SK-N-SH treated with all-trans-retinoic acid at 6 μM for 48 hours (cell line): ENCODE measurements at places on chromosomes 2 and 18.

GRCh38 chr2:179746981-179747380 is 114.4 kb downstream of the ZNF385B start:
- ATAC-seq: no peak

- ATAC-seq: peak; percentile 93
These were observed 149.1 kb downstream of the RHBDD1 start for GRCh38 chr2:226984750-226985582.

DNA sequence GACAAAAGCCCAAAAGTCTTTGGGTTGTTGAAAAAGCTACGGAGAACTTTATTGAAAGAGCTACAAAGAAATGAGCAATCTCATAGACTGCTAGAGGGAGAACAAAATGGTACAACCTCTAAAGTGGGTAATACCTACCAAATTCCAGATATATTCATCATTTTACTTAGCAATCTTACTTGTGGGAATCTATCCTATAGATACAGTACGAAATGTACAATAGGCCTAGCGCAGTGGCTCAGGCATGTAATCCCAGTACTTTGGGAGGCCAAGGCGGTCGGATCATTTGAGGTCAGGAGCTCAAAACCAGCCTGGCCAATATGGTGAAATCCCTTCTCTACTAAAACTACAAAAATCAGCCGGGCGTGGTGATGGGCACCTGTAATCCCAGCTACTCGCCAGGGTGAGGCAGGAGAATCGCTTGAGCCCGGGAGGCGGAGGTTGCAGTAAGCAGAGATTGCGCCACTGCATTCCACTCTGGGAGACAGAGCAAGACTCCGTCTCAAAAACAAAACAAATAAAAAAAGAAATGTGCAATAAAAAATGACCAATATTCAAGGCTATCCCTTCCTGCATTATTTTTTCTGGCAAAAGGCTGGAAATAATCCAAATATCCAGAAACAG is 10.1 kb downstream of the EXOC6B start:
- ATAC-seq: no peak

DNA sequence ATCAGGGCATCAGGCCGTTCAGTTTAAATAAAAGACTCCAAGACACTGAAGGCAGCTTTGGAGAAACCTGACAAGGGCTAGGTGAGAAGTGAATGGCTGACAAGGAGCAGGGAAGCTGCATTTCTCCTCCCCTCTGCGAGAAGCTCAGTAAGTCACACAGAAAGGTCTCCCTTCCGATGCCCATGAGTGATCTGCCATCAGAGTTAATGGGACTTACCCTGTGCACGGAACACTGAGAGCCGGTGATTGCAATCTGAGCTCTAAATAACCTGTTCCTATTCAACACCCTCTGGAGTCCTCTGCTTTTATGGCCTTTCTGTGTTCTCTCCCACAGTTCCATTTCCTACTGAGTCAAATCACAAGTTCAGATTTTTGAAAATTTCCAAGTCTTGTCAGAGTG is 322.2 kb upstream of the MYT1L start:
- ATAC-seq: no peak
